ENCODE measurements at places on chromosomes 11 and 22. TPM values are rescaled to one million over a fixed set of nuclear protein-coding genes. Genes with fewer than 3 reads are reported as not detected.

Gene TTC36
- 1.3 TPM for total RNA-seq

Gene RIC3
- not detected for total RNA-seq

Gene NDUFS8
- 97.9 TPM for total RNA-seq

Gene MRGPRX4
- 0.57 TPM for total RNA-seq

Gene TRIM29
- total RNA-seq = 0.06 TPM

Gene FIBP
- 161 TPM for total RNA-seq
